Hypothalamus (tissue), 51 donors: ENCODE measurements at places on chromosomes 7 and 10.

DNA sequence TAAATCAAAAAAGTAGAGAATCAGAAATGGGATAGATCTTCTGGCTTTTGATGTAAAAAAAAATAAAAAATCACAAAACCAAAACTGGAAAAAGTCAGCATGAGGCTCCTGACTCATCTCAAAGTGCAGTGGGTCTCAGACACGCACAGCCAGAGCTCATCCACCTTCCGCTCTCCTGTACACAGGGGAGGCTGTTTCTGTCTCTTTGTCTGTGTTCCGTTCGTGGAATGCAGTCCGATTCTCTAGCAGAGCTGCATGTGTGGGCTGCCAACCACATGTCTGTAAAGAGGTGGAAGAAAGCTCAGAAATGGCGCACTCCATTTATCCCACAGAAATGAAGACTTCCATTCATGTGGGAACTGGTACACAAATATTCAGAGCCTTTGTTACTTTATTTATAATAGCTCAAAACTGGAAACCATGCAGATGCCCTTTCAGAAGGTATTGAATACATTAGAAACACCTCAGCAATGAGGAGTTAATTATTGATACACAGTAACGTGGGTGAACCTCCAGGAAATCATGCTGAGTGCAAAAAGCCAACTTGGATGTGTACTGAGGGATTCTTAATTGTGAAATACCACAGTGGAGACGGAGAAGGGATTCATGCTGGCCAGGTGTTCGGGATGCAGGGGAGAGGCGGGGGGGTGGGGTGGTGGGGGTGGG, 123.3 kb downstream of the TRRAP start:
- DNase-seq = no peak

DNA sequence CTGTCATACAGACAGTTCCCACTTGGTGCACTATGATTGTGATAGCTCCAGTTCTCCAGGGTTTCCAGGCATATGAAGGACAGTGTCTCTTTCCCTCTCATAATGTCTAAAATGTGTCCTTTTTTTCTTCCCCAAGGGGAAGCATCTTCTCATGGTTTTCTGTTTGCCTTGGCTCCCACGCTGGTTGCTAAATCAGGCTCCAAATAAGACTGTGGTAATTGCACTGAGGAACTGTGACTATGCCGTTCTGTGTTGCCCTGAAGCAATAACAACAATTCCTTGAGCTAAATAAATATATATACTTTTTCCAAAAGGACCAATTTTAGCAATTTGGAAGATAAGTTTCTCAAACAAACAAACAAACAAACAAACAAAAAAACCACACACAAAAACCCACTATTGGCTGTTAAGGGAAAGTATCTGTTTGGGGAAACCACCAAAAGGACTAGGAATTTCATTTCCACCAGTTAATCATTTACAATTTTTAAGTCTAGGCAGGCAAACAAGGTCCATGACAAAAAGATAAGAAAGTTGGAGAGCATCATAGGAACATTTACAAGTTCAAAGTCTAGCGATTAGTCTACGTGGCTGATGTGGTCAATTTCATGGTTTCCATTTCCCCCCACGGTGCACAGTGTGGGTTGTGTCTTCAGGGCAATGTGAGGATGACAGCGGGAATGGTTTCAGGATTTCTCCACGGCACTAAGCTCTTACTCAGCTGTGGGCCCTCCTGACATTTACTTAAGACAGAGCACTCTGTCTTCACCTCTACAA, 62.4 kb downstream of the THNSL1 start:
- no peak for DNase-seq

- DNase-seq = no peak
Observed at GRCh38 chr7:51467384-51468017, 150.9 kb upstream of the COBL start.

DNA sequence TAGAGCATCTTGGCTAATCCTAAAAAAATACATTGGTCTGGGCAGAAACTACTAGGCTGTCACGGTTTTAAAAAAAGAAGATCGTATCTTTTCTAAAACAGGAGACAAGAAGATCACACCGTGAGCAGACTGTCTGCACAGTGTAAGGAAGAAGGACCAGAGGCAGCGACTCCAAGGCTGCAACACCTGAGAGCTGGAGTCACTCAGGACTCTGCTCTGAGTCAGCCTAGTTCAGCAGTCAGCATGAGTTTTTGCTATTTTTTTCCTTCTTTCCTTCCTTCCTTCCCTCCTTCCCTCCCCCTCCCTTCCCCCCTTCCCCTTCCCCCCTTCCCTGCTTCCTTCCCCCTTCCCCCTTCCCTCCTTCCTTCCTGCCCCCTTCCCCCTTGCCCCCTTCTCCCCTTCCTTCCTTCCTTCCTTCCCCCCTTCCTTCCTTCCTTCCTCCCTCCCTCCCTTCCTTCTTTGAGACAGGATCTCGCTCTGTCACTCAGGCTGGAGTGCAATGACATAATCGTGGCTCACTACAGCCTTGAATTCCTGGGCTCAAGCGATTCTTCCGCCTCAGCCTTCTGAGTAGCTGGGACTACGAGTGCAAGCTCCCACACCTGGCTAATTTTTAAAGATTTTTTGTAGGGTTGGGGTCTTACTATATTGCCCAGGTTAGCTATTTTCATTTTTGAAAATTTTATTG, 24.4 kb downstream of the BAG3 start:
- DNase-seq = no peak

DNA sequence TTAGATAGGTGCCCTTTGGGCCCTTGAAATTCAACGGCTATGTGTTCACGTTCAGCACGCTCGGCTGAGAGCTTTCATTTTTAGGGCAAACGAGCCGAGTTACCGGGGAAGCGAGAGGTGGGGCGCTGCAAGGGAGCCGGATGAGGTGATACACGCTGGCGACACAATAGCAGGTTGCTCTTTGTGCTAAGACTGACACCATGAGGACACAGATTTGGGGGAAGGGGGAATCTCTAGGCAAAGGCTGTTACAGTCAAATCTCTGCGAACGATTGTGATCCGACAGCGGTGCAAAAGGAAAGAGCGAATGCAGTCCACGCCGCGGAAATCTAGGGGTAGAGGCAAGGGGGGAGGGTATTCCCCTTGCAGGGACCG, 667 bp downstream of the KLLN start:
- DNase-seq = no peak

GRCh38 chr7:23061327-23061726, 44.3 kb upstream of the KLHL7 start:
- DNase-seq = no peak

- no peak for DNase-seq
Observed at GRCh38 chr10:87804939-87805569, 13.0 kb downstream of the ATAD1 start.

DNA sequence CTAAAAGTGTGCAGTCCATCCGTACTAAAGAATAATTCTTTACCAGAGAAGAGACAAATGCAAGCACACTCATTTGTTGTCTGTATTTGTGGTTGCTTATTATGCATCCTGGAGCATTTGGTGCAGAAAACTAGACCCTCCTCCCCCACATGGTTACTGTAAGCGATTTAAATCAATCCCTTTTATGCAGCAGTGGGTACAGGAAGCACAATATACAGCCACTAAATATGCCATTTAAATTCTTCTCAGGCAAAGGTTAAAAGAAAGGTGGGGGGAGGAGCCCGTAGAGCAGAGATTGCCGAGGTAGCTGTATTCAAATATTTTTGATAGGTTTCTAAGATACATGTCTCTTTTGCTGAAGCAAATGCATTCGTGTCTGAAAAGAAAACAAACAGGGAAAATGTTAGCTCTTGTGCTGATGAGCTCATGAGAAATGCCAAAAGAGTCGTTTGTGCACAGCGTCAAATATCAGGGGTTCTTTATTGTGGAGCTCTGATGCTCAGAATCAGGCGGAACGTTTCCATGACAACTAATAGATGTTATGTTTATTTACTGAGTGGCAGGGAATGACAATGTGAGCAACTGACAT, 131.3 kb upstream of the NPVF start:
- no peak for DNase-seq

DNA sequence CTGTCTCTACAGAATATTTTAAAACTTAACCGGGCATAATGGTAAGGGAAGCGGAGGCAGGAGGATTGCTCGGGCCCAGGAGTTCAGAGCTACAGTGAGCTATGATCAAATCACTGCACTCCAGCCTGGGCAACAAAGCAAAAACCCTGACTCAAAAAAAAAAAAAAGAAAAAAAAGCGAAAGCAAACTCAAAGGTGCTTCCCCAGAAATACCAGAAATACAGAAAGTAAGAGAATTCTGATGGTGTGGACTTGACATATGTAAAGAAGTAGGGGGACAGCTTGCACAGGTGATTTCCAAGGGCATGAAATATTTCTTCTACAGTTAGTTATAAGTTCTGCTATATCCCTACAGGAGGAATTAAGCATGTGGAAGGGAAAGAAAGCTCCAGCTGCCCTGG, 69.7 kb upstream of the APBB1IP start:
- DNase-seq = no peak

- no peak for DNase-seq
Observed at GRCh38 chr7:148791546-148791945, 92.5 kb downstream of the EZH2 start.

- DNase-seq = no peak
Observed at GRCh38 chr10:85602713-85603112, 763.9 kb downstream of the GRID1 start.

- no peak for DNase-seq
Observed at GRCh38 chr10:54958844-54959243, 157.8 kb upstream of the PCDH15 start.

DNA sequence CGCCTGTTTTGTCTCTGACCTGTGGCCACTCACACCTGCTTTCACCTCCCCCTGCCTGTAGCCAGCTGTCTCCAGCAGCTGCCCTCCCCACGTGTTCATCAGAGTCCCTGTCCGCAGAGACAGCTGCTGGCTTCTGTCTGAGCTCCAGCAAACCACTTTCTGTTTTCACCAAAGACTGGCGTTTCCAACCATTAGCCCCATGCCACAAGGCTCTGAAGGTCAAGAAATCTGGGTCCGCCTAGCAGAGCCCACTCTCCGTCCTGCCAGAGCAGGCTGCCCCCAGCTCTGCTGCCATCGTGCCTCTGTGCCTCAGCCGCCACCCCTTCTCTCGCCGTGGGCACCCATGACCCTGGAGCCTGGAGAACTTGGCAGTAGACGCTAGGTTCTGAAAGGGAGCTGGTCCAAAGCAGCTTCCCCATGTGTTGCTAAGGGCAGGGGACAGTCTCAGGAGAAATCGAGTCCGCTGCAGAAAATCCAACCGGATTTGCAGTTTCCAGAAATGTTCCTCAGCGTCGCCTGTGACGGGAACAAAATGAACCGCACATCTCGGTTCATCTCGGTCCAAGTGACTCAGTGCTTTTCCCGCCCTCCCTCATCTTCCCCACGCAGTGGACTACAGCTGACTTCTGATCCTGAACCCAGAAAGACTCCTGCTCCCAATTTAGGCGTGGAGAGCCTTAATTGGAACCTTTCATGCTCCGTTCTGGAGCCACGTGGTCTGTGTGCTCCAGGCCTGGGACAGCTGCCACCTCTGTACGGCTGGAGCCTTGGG, 28.0 kb downstream of the TMEM120A start:
- DNase-seq = no peak

DNA sequence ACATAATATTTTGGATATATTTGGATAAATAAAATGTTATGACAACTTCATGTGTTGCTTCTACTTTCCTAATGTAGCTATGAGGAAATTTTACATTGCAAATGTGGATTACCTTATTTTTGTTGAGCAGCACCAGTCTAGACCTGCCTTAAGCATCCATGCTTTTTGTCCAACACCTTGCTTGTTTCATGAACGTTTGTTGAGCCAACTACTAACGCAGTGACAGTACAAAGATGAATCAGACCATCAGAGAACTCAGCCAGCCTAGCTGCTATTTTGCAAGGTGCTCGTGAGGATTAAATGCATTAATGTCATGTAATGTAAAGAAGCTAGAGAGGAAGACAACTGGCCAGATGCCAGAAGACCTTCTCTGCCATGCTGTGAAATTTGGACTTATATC, 1.1 kb upstream of the ZC3HAV1L start:
- no peak for DNase-seq

- DNase-seq = no peak
Observed at GRCh38 chr7:88462799-88463198, 156.1 kb upstream of the STEAP4 start.

DNA sequence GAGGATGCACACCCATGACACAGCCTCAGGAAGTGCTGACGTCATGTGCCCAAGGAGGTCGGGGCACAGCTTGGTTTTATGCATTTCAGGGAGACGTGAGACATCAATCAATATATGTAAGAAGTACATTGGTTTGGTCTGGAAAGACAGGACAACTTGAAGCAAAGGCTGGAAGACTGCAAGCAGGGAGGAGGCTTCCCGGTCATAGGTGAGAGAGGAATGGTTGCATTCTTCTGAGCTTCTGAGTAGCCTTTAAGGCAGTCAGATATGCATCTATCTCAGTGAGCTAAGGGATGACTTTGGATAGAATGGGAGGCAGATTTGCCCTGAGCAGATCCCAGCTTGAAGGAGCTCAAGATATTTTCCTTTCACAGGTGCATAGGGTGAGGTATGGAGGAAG, 349.5 kb downstream of the TYW1 start:
- no peak for DNase-seq

GRCh38 chr10:117830205-117830604, 216.5 kb downstream of the RAB11FIP2 start:
- no peak for DNase-seq

DNA sequence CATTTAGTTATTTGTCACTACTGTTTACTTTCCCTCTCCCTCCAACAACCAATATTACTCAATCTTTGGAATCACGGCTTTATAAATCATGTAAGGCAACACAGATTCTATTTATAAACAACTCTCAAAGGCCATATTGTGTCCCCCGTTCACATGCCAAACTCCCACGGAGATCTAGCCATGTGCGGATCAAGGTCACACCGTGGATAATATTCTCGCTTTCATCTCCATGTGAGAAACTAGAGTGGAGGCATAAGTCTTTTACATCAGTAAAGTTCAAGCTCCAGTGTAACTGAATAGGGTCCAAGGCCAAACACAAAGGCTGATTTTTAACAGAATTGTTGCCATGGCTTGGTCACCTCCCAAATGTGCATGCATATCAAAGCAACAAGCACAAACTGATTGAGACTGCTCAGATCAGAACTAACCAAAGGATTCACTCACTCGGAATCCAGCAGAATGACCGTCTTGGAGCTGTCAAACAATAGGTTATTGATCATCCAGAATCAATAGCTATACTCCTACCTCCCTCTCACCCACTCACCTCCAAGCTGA, 569.5 kb upstream of the LRRN3 start:
- DNase-seq = no peak

- peak; percentile 8 for DNase-seq
Observed at GRCh38 chr10:115001506-115002381, 63.7 kb downstream of the TRUB1 start.

- DNase-seq = no peak
Observed at GRCh38 chr10:90887555-90887954, 15.8 kb downstream of the RPP30 start.

DNA sequence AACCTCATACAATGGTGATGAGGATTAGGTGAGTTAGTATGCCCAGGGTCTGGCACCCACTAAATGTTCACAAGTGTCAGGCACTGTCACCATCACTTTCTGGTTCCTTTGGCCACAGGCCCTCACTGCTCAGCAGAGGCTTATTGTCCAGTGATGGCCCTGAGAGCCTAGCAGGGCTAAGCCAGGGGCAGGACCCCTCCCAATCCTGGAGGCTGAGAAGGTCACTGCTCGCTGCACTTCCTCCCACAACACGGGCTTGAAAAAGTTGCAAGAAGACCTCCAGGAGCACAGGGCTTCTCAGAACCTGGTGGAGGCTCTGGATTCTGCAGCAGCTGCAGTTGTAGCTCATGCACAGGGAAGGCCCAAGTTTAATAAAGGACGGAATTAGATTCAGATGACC, 48.1 kb downstream of the DRGX start:
- DNase-seq = no peak
